ENCODE measurements at places on chromosomes 6 and 20.
A peak's percentile ranks its signal among the peaks of the same experiment; 100 is the strongest.

DNA sequence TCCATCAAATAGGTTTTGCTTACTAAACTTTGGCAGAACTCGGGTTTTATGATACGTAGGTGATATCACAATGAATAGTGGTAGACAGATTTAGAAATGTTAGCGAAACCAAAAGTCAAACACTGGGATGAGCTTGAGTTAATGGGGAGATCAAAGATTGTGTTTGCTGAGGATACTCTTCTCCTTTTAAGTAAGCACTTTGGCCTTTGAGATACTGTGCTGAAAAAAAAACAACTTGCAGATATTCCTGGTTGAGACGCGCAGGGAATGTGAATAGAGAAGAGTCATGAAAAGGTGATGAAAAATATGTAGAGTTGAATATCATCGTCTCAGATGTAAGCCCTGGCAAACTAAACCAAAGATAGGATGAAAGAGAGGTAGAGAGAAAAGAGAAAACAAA lies 48.3 kb downstream of the TRMT11 start:
- DNase-seq = no peak

DNA sequence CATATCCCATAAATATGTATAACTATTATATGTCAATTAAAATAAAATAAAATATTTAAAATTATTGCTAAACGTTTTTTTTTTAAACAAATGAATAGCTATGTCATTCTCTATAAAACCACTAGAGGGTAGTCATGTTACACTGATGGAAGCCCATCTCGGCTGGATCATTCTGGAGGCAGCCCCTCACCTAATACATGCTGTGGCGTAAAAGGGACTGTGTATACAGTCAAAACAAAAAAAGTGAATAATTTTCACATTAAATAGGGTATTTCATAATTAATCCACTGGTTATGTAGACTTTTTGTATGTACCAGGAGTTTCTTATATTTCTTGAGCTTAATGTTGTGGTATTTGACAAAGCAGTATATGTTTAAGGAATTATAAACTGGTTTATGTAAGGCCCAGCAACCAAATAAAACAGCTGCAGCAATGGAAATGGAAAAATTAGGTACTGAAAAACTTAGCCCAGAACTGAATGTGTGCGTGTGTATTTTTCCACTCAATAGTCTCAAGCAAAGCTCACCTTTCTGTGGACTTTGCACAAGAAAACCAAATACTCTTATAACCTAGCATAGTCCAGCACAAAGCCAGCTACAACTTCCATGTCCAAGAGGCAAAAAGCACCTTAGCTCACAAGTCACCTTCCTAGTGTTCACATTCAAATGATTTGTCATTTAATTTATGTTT lies 81.7 kb downstream of the COL9A1 start:
- DNase-seq = peak; percentile 38

DNA sequence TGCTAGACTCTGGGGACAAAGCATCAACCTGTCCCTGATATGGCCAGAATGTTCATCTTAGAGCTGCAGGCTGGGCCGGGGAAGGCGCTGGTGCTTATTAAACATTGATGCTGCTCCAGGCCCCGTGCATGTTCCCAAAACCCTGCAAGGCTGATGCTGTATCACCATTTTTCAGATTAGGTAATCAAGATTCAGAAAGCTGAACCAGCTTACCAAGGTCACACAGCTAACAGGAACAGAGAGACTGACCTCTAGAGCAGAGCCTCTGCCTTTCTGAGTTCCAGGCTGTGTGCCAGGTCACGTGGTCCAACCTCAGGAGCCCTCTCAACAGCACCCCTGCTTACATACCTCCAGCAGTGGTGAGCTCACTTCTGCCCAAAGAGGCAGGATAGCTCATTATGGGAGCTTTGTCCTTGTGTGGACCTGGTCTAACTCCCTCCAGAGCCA lies 16.1 kb upstream of the VSTM2L start:
- DNase-seq = no peak

GRCh38 chr6:33758815-33759216 lies 12.1 kb upstream of the IP6K3 start:
- no peak for DNase-seq

GRCh38 chr20:49132995-49133478 lies 55.1 kb downstream of the STAU1 start:
- DNase-seq = peak; percentile 69

DNA sequence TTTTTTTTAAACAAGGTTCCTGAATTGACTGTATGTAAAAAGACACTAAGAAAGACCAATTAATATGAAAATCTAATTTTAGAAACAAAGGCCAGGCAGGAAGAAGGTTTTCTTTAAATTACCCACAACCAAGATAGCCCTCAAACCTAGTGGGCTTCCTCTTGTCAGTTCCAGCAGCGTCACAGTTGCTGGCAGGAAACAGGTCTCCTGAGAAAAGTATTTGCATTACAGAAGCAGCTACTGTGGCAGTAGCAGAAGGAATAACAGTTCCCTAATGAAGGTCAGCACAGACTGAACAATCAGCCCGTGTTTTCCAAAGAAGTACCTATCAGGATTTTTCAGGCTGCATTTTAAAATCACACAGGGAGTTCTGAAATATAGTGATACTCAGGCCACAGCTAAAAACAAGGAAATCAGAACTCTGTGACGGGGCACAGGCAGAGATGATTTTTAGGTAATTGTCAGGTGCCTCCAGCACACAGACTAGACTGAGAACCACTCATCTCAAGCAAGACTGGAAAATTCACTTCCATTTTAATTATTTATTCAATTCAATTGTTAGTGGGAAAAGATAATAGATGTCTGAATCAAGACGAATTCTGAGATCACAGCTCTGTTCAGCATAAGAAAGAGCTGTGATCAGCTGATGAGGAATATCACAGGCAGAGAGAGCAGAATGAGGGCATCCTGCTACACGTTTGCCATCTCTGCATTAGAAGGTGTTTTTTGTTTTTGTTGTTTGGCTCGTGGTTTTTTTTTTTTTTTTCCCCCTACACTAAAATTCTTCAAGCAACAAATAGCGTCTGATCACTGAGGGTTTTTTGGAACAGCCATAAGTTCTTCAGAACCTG lies 230.5 kb upstream of the KHDRBS2 start:
- DNase-seq = no peak

DNA sequence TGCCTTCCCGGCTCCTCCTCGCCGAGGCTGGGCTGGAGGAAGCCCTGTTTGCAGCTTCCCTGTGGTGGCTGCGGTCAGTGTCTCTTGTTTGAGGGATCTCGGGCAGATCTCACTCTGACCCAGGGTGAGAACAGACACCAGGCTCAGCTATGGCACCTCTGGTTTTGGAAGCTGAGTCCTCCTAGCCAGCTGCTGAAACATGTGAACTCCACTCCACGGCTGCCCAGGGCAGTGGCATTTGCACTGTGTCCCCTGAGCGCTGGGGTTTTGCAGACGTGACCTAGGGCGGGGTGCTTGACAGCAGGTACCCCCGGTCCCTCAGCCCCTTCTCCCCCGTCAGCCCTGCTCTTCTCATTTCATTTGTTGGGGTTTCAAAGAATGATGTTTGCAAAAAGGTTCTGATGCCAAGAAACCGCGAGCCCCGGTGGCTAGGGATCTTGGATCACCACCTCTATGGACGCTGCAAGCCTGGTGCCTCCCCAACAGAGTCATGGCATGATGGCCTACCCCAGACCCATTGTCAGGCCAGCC lies 55.0 kb upstream of the DACT2 start:
- no peak for DNase-seq

GRCh38 chr6:112296122-112296521 lies 41.8 kb upstream of the LAMA4 start:
- no peak for DNase-seq

DNA sequence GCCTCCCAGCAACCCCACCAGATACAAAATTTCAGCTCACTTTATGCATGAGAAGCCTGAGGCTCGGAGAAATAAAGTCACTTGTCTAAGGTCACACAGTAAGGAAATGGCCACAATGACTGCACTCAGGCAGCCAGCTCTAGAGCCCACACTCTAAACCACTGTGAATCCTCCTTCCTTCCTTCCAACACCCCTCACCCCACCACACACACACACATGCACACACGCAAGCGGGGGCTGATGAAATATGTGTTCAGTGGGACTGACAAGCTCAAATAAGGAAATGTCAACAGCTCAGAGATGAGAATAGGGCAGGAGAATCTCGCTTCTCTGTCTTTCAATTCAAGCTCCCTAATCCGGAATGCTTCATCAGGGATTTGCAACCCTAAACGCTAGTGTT lies 6.0 kb upstream of the BPIFA1 start:
- DNase-seq = no peak

DNA sequence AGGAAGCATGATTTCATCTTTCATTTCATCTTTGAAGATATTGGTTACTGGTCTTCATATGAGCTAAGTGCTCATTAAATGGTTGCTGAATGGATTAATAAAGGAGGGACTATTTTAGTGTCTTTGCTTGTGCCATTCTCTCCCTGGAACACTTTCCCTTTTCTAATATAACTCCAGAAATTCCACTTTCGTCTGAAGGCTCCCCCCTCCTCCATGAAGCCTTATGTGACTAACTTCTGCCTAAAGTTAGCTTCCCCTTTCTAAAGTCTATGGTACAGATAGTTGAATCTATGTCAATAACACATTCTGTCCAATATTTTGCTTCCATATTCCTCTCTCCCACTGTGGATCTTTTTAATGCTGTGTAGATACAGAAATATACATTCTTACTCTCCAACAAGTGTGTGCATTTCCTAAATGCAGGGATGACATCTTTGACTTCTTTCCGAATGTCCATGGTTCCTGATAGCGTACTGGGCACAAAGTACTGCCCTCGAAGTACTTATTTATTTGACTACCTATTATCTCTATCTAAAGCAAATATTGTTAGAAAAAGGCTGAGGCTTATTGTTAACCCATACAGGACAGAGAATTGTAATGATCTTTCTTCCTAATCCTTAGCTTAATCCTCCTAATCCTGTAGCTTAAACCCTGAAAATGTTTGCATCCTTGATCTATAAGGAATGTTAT lies 84.7 kb upstream of the ELOVL5 start:
- DNase-seq = no peak

DNA sequence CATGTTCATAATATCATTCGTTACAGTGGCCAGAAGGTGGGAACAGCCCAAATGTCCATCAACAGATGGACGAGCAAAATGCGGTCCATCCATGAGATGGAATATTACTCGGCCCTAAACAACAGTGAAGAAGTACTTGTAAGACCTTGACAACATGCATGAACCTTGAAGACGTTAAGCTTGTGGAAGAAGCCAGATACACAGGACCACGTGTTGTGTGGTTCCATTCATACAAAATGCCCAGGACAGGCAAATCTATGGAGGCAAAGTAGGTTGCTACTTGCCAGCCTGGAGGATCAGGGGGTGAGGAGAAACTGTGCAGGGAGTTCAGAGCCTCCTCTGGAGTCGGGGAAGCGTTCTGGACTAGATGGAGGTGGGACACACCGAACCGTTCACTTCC lies 207.1 kb downstream of the ERMARD start:
- no peak for DNase-seq

GRCh38 chr6:46215777-46216176 lies 45.0 kb upstream of the ENPP5 start:
- DNase-seq = no peak

DNA sequence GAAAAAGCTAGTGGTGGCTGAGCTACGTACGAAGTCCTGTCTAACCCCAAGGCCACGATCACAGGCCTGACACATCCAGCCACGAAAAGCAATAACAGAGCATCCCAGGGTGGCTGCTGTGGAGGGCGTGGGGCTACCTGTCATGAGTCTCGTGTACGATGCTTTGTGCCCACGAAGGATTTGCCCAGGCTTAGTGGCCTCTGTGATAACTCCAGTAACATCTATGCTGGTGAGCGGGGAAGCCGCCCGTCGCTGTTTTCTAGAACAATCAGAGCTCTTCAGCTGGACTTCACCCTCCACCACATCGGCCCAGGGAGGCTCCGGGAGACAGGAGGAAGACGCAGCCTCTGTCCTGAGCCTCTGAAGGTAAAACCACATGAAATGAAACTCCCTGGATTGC lies 250.5 kb downstream of the TAF4 start:
- no peak for DNase-seq

DNA sequence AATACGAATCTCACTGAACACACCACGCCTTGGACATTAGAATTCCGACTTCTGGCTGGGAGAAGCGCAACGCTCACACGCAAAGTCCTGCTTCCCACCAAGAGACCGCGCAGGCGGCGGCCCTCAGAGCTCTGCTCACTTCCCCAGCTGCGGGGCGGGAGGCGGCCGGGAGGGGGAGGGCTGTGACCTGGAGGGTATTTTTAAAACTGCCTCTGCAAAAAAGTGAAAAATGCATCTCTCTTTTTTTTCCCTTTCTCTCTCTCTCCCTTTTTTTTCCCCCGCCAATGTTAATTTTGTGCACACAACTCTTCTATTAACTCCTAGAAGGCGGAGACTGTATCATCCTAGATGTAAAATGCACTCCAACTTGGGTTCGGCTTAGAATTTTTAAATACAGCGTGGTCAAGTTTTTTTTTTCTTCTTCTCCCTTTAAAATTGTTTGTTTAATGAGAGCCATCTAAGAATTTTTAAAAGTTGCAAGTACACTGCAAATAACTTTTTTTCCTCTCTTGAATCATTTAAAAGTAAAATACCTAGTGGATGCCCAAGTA lies 66.4 kb downstream of the STX11 start:
- DNase-seq = no peak

DNA sequence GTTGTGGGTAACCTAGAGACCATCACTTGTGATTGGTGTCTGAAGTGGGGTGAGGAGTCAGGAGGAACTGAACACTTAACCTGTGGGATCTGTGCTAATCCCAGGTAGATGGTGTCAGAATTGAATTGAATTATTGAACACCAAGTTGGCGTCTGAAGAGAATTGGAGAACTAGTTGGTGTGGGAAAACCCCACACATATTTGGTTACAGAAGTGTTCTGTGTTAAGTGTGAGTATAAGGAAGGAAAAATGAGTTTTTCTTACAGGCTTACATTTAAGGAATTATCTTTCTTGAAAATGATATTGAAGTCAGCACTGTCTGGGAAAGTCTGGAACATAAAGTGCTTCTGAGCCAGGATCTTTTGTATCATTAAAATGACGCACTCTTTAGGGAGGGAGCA lies 182.9 kb upstream of the ECI2 start:
- DNase-seq = no peak

- DNase-seq = no peak
These were observed 77.0 kb upstream of the NT5E start for GRCh38 chr6:85372915-85373270.

DNA sequence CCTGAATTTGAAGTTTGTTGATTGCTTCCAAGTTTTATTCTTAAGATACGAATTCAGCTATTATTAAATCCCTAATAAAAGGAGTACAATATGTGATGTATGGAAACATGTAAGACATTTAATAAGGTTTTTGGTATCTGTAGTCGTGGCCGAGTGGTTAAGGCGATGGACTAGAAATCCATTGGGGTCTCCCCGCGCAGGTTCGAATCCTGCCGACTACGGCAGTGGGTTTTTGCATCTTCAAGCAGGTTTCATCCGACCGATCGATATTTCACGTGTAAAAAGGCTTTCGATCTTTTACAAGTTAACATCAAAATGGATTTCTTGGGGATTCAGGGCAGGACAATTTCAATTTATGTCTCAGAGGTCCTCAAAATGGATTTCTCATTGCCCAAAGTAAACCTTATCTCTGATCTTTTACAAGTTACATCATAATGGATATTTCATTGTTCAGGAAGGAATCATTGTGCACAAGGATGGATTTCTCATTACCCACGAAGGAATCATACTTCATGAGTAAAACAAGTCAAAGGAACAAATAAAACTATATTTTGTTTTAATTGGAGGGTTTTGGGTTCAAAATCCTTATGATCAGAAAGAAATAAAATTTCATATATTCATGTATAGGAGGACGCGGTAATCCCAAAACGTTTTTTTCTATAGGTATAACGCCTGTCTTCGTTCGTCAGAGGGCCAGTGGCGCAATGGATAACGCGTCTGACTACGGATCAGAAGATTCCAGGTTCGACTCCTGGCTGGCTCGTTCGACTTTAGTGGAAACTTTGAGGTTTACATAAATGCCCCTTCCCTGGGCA lies 37.3 kb upstream of the BTN3A2 start:
- DNase-seq = no peak

GRCh38 chr6:152636021-152636608 lies 1.0 kb downstream of the SYNE1 start:
- DNase-seq = no peak
